ENCODE measurements at places on chromosomes 1 and 21.
A peak's percentile ranks its signal among the peaks of the same experiment; 100 is the strongest.

DNA sequence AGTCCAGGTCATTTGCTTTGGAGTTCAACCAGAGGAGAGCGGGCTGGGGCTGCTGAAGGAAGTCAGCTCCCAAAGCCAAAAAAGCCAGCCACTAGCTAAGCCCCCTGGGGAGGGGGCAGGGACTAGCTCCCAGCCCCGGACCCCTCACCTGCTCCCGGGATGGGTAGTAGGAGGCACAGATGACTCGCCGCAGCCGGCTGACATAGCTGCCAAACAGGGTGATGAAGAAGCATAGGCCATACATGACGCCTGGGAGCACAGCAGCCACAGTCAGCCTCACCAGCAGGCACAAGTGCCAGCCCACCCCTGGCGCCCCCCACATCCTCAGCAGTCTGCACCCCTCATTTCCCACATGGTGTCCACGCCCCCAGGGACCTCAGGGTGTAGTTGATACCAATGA lies 7.4 kb downstream of the DCST2 start:
- no peak for DNase-seq

- no peak for DNase-seq
Observed at GRCh38 chr1:160325252-160325651, 17.8 kb downstream of the COPA start.

- DNase-seq = no peak
Observed at GRCh38 chr1:228176461-228177182, 11.0 kb downstream of the IBA57 start.

GRCh38 chr1:64933296-64934070 lies 32.9 kb downstream of the JAK1 start:
- peak; percentile 73 for DNase-seq

All from fibroblast of skin of left biceps (primary cell).